NCI-H2081 treated with DMSO at 0.1 percent for 48 hours (cell line): ENCODE measurements at places on chromosomes 16 and 17.

DNA sequence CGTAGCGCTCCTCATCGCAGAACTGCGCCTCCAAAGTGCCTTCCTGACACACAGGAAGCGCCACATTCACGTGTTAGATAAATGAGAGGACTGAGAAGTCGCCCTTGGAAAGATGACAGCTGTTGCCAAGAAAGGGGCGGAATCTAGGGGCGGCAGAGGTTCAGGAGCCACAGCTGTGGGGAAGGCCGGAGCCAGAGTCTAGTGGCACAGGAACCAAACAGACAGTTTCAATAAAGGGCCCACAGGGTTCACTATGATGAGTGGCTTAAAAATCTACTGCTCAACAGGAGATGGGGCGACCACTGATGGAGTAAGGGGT is 4.7 kb downstream of the FLCN start:
- no peak for DNase-seq

GRCh38 chr16:88628512-88628974 is 9.8 kb upstream of the IL17C start:
- no peak for DNase-seq

DNA sequence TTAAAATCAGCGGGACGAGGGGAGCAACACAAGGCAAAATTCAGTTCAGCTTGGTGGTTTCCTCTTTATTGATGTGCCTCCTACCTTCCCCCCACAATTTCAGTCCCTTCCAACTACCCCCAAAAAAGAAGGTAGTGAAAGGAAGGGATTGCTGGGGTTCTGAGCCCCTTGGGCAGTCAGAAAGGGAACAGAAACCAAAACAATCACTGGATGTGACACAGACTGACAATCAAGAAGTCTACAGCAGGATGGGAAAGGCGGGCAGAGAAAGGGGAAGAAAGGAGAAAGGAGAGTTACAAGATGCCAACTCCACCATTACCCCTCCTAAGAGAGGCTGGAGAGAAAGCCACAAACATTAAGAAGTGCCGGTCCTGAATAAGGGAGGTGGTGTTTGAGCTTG is 1.1 kb upstream of the PHF23 start:
- no peak for DNase-seq

DNA sequence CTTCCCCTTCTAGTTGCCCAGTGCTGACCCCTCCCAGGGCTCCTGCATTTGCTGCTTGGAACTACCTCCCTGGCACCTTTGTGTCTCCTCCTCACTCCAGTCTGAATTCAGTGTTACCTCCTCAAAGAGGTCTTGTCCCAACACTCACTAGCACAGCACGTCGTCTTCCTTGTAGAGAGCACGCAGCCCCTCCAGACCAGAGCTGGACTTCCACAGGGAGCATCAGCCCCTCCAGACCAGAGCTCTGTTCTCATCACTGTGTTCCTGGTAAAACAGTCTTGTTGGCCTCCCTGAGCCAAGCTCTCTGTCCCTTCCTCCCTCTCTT is 27.8 kb upstream of the MGAT5B start:
- no peak for DNase-seq

DNA sequence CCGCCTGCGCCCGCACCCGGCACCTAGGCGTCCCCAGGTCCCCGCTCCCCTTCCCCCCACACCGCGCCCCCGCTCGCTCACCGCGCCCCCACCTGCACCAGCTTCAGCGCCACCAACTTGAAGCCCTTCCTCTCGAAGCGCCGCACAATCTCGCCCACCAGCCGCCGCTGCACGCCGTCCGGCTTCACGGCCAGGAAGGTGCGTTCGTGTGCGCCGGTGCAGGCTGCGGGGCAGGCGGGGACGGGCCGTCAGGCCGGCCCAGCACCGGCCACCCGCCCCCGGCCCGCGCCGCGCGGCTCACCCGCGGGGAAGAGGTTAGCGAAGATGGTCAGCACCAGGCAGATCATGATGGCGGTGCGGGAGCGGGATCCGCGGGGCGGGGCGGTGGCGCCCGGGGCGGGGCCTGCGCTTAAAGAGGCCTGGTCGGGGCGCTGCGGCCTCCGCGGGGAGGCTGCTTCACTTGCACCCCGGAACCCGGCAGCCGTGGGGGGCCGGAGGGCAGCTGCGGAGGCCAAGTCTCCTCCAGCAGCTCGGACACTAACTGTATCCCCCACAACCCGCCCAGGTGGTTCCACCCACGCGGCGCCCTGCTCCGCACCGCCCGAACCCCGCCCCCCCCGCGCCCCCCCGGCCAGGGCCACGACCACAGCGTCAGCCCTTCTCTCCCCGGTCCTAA is at the start of gene NME3:
Gene NME3, minus strand, starts transcription at position 356 of the 676 bp plus-strand sequence. Its CDS starts 9 bp downstream, at position 347.
- no peak for DNase-seq

DNA sequence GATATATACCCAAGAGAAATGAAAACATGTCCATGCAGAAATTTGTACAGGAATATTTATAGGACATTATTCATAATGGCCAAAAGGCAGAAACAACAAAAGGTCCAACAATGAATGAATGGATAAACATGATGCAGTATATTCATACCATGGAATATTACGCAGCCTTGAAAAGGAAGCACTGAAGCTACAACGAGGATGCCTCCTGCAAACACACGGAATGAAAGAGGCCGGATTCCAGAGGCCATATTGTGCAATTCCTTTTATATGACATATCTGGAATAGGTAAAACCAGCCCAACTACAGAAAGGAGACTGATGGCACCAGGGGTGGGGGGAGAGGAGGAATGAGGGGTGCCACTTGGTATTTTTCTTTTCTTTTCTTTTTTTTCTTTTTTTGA is 14.5 kb upstream of the CHMP6 start:
- no peak for DNase-seq

DNA sequence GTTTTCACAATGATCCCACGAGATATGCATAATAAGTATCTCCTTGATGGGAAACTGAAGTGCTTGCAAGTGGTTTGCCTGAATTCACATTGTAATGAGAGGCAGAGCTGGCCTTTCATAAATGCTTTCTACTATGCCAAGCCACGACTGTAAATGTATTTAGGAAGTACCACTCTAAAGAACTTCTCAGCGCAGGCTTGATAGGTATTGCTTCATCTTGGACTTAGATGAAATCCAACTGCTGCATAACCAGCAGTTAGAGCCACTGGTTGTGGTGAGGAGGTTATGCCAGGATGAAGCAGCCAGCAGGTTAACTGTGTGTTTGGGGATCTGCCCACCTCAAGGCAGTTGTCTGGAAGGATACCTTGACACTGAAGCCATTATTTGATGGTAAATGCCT is 26.8 kb downstream of the MARCHF10 start:
- DNase-seq: no peak

- DNase-seq: no peak
Observed at GRCh38 chr16:80387318-80387921, 153.4 kb upstream of the DYNLRB2 start.
